ENCODE measurements at places on chromosomes 16 and 17. TPM values are rescaled to one million over a fixed set of nuclear protein-coding genes. Genes with fewer than 3 reads are reported as not detected.

Gene MGAT5B
- 0.05 TPM for total RNA-seq

Gene TP53TG3F
- total RNA-seq = not detected

Gene CCL1
- total RNA-seq = not detected

Gene HBA2
- total RNA-seq = 3.5 TPM

Gene TMC5
- 54.5 TPM for total RNA-seq

Gene ST6GALNAC2
- total RNA-seq = 3.8 TPM

GRCh38 chr17:36657763-36658490, 56.5 kb downstream of the MRM1 start:
- DNase-seq = peak; percentile 66

DNA sequence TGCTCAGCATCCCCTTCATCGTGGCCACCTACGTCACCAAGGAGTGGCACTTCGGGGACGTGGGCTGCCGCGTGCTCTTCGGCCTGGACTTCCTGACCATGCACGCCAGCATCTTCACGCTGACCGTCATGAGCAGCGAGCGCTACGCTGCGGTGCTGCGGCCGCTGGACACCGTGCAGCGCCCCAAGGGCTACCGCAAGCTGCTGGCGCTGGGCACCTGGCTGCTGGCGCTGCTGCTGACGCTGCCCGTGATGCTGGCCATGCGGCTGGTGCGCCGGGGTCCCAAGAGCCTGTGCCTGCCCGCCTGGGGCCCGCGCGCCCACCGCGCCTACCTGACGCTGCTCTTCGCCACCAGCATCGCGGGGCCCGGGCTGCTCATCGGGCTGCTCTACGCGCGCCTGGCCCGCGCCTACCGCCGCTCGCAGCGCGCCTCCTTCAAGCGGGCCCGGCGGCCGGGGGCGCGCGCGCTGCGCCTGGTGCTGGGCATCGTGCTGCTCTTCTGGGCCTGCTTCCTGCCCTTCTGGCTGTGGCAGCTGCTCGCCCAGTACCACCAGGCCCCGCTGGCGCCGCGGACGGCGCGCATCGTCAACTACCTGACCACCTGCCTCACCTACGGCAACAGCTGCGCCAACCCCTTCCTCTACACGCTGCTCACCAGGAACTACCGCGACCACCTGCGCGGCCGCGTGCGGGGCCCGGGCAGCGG, 3.2 kb downstream of the UTS2R start:
- DNase-seq = no peak

GRCh38 chr16:84893467-84893848, 73.7 kb downstream of the CRISPLD2 start:
- no peak for DNase-seq

DNA sequence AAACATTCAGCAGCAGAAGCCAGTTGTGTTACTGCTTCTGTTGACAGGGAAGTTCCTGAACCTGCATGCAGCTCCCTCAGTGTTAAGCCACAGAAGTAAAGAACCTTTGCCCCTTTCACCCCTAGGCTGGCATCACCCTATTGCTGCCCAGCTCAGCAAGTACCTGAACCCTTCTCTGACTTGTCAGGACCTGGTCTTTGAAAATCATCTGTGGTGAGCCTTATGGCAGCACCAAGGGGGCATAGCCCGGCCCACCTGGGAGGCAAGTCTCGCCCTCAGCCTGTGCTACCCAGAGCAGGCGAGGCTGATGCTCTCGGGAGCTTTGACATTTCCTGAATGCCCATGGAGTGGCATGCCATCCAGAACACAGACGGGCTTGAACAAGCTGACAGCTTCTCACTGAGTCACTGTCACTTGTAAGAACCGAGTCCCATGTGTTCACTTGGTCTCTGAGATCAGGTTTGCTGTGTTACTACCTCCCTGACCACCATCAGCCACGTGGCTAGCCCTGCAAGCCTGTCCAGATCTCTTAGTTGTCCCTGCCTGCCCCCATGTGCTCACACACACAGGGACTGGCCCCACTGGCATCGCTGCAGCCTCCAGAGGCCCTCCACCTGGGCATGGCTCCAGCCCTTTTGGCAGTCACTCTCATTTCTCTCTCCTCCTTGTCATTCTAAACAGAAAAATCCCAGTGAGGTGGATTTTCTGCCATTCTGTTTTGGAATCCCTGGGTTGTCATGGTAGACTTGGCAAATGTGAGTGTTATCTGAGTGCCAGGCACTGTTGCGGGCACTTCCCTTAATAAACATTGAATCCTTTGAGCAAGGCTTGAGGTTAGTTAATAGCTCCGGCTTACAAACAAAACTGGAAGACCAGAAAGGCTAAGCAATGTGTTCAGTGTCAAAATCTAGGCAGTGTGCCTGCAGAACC, 2.9 kb upstream of the CARMIL2 start:
- no peak for DNase-seq

GRCh38 chr16:67801883-67802282, 4.5 kb downstream of the RANBP10 start:
- no peak for DNase-seq

DNA sequence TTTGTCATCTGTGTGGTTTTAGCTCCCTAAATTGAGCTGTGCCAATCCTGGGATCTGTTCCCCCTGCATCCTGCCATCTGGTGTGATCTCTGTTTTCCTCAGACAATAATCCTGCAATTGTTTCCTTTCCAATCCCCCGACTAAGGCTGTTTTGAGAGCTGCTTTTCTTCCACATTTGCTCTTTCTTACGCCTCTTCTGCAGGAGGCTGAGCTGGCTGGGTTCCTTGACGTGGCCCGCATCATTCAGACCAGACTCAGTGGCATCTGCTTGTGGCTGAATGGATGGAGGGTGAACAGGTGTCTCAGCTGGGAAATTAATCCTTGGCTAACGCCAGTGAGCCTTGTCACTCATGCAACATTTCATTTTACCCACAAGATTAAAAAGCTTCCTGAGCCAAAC, 9.8 kb upstream of the MED9 start:
- DNase-seq = no peak

DNA sequence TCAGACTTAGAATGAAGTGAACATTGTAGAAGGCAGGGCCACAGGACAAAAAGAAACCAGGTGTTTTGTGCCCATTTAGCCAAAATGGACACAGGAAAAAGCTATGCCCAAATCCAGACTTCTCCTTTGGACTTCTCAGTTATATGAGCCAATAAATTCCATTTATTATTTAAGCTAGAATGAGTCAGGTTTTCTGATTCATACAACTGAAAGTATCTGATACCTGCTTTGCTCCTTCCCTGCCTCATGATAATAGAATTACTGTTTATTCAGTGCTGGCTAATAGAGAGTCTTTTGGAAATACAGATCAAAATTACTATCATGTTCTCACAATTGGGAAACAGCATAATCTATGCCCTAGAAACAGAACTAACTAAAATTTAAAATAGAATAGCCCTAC, 8.7 kb upstream of the CPD start:
- no peak for DNase-seq

DNA sequence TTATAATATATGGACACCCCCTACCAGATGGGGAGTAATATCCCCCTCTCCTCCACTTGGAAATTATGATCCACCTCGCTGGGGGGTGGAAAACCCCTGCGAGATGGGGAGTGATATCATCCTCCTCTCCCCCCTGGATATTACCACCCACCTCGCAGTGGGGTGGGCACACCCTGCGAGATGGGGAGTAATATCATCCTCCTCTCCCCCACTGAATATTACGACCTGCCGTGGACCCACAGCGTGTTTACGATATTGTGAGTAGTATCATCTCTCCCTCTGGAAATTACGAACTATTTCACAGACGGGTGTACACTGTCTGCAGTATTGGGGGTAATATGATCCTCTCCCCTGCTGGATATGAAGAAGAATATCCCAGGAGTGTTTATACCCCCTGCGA, 228.3 kb upstream of the WSCD1 start:
- DNase-seq = no peak

DNA sequence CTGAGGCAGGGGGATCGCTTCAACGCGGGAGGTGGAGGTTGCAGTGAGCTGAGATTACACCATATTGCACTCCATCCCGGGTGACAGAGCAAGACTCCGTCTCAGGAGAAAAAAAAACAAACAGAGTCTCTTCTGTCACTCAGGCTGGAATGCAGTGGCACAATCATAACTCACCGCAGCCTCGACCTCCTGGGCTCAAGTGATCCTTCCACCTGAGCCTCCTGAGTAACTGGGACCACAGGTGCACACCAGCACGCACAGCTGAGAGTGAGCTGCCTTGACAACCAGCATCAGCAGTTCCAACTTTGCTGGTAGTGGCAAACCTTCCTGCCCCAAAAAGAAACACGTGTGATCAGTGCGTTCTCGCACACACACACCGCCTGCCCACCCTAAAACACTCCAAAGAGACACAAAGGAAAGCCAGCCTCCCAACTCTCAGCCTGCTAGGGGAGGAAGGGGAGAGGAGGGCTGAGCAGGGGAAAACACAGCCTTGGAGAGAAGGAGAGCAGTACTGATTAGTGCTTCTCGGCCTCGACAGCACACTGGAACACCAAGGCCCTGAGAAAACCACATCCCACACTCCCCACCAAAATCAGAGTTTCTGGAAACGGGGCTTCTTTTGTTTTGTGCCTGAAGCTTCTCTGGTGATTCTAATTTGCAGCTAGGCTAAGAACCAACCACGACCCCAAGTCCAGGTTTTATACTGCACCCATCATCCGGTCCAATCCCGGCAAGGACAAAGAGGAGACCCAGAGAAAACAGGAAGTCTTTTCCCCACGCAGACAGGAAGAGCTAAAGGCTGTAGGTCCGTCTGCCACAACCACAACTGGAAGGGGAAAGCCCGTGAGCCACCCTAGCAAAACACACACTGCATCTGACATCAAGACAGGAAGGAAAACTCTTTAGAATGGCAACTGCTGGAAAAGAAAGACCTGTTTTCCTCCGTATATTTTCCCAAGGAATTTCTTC, 28.8 kb downstream of the ZCCHC14 start:
- DNase-seq = no peak

GRCh38 chr17:72906306-72906705, 186.2 kb downstream of the SLC39A11 start:
- no peak for DNase-seq

DNA sequence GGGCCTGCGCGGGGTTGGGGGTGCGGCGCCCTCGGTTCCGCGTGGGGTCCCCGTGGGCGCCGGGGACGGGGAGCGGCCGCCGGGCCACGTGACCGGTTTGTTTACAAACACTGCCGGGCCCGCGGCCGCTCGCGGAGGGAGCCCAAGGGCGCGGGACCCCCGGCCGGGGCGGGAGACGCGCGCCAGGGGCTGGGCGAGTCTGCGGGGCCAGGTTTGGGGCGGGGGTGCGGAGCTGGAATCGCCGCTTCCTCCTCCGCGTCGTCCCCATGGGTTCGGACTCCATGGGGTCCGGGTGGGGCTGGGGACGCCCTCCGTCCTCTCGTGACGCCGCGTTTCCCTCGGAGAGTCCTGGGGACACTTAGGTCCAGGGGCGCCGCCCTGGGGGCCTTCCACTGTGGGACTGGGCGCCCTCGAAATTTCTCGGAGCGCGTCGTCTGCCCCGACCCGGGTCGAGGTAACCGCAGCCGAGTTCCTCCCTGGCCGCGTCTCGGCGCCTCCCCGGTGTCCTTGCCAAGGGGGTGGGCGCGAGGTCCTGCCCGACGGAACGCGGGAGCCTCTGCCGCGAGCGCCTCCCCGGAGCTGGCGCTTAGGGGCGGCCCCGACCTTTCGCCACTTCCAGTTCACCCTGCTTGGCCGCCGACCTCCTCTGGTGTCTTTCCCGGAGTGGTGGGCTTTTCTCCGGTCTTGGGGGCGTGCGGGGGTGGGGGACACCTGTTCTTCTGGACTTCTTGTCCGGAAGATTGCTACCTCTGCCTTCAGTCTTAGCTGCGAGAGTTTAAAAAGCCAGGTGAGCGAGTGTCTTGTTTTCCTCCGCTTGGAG, 684 bp downstream of the YPEL2 start:
- peak; percentile 63 for DNase-seq

DNA sequence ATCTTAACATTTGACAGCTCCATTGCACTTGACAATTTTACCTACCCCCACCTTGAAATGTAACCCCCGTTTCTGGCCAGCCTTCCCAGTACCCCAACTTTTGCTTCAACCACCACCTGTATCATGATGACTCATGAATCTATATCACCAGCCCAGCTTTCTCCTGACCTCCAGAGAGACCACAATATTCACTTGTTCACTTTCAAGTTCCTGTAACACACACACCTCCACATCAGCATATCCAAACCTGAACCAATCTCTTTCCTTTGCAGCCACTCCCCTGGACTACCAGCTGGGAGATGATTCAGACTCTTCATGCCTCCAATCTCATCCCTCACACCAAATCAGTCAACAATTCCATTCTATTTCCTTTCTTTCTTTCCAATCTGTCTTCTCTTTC, 8.0 kb downstream of the SMG6 start:
- DNase-seq = no peak

DNA sequence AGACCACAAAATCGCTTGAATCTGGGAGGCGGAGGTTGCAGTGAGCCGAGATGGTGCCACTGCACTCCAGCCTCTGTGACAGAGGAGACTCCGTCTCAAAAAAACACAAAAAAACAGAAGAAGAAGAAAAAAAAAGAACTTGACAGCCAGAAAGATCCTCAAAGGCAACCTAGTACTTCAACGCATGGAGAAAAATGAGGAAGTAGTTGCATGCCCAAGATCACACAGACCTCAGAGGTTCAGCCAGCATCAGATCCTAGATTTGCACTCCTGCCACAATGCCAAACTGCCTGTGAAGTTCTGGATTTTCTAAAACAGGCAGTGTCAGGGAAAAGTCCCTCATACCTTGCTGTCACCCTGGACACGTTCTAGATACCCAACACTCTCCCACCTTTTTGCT, 1.5 kb downstream of the ATPAF2 start:
- no peak for DNase-seq

- no peak for DNase-seq
These were observed 26.9 kb downstream of the SEC14L1 start for GRCh38 chr17:77167472-77168306.

- DNase-seq = no peak
These were observed 160.8 kb downstream of the CA10 start for GRCh38 chr17:51997723-51998122.

DNA sequence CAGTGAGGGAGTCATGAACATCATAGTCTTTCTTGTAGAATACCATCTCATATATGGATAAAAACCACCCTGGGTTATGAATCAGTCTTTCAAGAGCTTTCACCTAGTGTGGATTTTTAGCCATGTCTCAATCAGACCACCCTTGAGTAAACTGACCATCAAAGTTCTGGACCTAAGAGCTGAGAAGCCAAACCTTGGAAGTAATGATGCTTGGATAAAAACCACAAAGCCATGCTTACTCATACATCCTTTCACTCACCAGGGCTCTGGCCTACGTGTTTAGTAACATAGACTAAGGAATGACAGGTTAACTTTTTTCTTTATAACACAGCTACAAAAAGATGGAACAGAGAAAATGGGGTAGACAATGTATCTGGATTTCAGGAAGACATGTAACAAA, 167.2 kb downstream of the STX8 start:
- no peak for DNase-seq
